ENCODE measurements at places on chromosomes 7 and 10.

DNA sequence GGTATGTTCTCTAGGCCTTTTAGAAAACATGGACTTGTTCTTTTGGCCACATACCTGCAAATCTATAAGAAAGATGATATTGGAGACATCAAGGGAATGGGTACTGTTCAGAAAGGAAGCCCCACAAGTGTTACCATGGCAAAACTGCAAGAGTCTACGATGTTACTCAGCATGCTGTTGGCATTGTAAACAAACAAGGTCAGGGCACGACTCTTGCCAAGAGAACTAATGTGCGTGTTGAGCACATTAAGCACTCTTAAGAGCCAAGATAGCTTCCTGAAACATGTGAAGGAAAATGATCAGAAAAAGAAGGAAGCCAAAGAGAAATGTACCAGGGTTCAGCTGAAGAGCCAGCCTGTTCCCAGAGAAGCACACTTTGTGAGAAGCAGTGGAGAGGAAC is 37.1 kb downstream of the SDK1 start:
- DNase-seq, result no peak

GRCh38 chr10:114060456-114060855 is 16.8 kb downstream of the ADRB1 start:
- no peak for DNase-seq

GRCh38 chr10:49408519-49409306 is 12.8 kb upstream of the DRGX start:
- no peak for DNase-seq

GRCh38 chr7:112654322-112655216 is 135.6 kb downstream of the TMEM168 start:
- DNase-seq, result no peak

- DNase-seq, result no peak
Measured at GRCh38 chr10:78170026-78170475, 136.4 kb downstream of the RPS24 start.

DNA sequence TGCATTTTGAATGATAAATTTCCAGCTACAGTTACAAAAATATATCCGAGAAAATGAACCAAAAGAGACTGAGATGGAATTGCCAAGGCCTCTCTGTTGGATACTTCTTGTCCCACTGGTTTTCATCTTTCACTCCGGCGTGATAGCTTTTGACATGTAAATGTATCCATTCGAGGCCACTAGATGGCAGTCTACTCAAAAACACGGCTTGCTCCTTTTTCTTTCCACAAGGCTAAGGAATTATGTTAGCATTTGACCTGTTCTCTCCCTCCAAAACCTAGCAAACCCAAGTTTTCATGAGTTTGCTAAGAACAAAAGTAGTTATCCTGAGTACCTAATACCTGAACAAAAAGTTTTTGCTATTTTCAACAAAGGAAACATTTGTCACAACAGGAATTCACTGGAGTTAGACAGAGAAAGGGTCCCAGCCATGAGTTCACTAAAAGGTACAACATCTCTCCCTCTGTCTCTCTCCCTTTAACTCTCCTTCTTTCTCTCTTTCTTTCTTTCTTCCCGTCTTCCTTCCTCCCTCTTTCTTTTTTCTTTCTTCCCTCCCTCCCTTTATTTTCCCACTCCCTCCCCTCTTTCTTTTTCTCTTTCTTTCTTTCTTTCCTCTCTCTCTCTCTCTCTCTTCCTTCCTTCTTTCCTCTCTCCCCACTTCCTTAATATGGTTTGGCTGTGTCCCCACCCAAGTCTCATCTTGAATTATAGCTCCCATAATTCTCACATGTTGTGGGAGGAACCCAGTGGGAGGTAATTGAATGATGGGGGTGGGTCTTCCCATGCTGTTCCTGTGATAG is 207.9 kb upstream of the MYO3A start:
- peak; percentile 3 for DNase-seq

DNA sequence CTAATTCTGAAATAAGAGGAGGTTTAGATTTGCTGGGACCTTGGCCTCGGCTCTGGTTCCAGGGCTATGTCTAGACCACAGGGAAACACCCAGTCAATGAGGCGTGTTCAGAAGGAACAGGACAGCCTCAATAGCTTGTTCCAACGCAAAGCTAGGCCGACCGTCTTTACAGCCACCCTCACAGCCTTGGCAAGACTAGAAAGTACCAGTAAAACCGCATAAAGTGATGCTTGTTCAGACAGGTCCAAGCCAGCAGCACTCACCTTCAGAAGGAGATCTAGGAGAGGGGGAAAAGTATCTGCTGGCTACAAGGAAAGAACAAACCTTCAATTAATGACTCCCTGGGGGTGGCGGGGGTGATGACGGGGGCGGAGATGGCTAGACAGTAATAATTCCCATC is 50.1 kb upstream of the LMTK2 start:
- DNase-seq, result no peak

DNA sequence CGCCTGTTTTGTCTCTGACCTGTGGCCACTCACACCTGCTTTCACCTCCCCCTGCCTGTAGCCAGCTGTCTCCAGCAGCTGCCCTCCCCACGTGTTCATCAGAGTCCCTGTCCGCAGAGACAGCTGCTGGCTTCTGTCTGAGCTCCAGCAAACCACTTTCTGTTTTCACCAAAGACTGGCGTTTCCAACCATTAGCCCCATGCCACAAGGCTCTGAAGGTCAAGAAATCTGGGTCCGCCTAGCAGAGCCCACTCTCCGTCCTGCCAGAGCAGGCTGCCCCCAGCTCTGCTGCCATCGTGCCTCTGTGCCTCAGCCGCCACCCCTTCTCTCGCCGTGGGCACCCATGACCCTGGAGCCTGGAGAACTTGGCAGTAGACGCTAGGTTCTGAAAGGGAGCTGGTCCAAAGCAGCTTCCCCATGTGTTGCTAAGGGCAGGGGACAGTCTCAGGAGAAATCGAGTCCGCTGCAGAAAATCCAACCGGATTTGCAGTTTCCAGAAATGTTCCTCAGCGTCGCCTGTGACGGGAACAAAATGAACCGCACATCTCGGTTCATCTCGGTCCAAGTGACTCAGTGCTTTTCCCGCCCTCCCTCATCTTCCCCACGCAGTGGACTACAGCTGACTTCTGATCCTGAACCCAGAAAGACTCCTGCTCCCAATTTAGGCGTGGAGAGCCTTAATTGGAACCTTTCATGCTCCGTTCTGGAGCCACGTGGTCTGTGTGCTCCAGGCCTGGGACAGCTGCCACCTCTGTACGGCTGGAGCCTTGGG is 28.0 kb downstream of the TMEM120A start:
- DNase-seq, result no peak

GRCh38 chr7:137151041-137151689 is 192.4 kb downstream of the PTN start:
- no peak for DNase-seq

DNA sequence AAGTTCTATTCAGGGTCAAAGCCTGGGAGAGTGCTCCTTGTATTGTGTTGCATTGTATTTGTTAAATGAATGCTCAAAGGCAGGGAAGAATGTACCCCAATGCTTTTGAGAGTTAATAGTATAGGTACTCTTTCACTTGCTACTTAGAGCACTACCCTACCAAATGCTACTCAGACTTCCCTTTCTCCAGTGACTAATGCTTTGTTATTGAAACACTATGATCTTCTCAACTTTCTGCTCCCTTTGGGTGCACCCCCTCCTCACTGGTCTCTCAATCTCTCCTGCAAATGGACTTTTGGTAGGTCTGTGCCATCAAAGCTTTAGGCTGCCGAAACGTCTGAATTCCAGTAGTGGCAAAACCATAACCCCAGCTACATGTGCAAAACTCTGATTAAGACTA is 177.7 kb upstream of the AHR start:
- DNase-seq, result no peak

- DNase-seq, result no peak
Measured at GRCh38 chr7:116169060-116169459, 41.3 kb upstream of the TES start.

DNA sequence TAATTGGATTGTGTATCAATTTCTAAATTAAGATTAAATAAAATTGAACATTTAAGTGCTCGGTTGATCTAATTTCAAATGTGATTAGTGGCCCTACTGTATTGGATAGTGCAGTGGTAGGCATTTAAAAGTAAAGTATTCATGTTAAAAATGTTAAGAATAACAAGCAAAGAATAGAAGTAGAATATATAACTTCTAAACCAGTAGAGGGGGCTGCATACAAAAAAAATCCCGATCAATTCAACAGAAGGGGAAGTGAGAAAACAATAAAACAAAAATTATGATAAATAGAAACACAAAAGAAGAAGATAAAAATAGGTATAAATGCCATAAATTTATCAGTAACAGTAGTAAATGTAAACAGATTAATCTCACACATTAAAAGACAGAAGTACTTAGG is 24.9 kb upstream of the WDFY4 start:
- DNase-seq, result no peak

- no peak for DNase-seq
Measured at GRCh38 chr10:102096449-102096848, 23.7 kb downstream of the LDB1 start.

GRCh38 chr7:148856891-148857290 is 27.2 kb downstream of the EZH2 start:
- DNase-seq, result no peak

GRCh38 chr7:30420662-30421061 is 57.9 kb downstream of the NOD1 start:
- DNase-seq, result no peak

- DNase-seq, result no peak
Measured at GRCh38 chr10:54869022-54869421, 68.0 kb upstream of the PCDH15 start.

DNA sequence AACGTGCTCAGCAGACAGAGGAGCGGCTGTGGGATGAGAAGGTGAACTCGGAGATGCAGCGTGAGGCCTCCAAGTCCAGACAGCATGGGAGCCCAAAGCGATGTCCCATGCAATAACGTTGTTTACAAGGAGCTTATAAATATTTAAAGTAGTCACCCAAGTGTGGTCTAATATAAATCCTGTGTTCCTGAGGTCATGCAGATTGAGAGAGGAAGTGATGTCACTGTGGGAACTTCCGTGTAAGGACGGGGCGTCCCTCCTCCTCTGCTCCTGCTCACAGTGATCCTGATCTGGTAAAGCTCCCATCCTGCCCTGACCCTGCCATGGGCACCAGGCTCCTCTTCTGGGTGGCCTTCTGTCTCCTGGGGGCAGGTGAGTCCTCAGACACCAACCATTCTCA is 94.7 kb upstream of the PRSS58 start:
- DNase-seq, result no peak

DNA sequence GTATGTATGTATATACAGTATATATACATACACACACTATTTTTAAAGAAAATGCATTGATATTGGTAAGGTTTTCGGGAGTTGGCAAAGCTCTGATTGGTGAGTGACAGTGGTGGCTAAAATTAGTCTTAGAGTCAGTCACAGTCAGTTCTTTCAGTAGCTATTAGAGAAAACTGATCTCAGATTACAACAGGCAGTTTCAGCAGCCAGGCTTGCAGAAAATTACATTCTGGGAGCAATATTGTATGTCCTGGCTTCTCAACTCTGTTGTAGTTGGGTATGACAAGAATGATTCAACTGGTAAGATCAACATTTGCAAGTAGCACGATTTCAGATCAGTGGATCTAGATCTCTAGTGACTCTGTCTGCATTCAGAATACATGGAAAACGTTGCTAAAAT is 897.9 kb upstream of the AUTS2 start:
- no peak for DNase-seq

DNA sequence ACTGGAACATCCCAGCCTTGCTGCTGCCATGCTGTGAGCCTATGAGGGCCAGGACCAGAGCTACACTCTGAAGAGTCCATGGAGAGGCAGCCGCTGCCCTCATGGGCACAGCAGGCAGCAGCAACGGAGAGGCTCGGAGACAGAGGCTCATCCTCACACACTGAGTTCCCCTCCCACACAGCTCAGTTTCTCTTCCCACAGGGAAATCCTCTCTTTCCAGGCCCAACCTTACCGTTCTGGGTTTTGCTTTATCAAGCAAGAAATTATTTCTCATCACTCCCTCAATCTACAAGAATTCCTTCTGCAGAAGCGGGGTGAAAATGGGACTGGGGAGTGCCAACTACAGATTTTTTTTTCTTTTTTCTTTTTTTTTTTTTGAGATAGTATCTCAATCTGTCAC is 36.6 kb downstream of the GOLGA7B start:
- no peak for DNase-seq

GRCh38 chr10:50271564-50272250 is 20.4 kb upstream of the ASAH2 start:
- no peak for DNase-seq

DNA sequence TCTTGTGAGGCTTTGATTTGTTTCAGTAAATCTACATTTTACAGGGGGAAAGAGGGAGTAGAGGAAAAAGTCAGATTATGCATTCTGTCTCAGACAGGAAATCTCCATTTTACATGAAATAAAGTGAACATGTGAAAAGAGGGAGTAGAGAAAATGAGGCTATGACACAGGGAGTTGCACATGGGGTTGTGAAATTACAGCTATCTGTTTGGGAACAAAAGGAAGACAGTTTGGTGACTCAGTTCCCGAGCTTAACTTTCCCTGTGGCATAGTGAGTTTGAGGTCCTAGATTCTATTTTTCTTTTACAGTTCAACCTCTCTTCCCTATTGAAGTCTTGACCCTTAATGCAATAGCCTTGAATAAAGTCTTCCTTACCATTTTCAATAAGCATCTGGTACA is 63.2 kb upstream of the AGR3 start:
- no peak for DNase-seq

- no peak for DNase-seq
Measured at GRCh38 chr7:1021931-1022330, 22.4 kb upstream of the GPR146 start.

DNA sequence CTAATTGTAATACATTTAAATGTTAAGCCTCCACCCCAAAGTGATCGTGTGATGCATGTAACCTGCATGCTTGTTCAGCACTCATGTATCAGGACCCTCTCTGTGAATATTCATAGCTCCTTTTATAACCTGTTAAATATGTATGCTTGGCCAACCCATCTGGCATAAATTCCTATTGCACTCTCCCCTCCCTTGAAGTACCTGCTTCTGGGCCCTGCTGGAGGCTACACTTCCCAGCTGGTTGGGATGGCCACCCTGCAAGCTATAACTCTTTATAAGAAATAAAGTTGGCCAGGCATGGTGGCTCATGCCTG is 149.7 kb downstream of the SH2D4B start:
- no peak for DNase-seq

- DNase-seq, result no peak
Measured at GRCh38 chr7:22481726-22482125, 18.3 kb downstream of the STEAP1B start.

DNA sequence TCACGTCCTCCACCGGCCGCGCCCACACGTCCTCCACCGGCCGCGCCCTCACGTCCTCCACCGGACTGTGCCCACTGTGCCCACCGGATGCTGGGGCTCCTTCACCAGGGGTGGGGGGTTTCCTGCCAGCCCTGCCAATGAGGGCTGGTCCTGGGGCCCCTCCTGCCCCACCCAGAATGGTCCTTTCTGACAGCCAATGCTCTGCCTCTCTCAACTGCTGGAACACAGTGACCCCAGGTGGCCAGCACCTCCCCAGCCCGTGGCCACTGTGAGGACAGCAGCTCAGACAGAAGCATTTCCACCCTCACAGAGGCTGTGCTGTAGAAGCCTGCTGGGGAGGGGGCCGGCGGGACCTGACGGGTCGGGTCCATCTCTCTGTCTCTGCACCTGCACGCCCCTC is 90.1 kb upstream of the DNAAF5 start:
- no peak for DNase-seq

- no peak for DNase-seq
Measured at GRCh38 chr7:12756821-12757220, 69.4 kb downstream of the ARL4A start.

GRCh38 chr7:118153551-118154177 is 30.3 kb upstream of the LSM8 start:
- DNase-seq, result no peak

- no peak for DNase-seq
Measured at GRCh38 chr7:98136423-98136822, 29.8 kb downstream of the LMTK2 start.

- DNase-seq, result no peak
Measured at GRCh38 chr10:77493239-77493806, 144.3 kb downstream of the KCNMA1 start.

- no peak for DNase-seq
Measured at GRCh38 chr10:53162856-53163255, 390.3 kb upstream of the MBL2 start.

All from smooth muscle cell of the brain vasculature (primary cell).